ENCODE measurements at places on chromosomes 3 and 15.

- no peak for DNase-seq
Observed at GRCh38 chr3:52128118-52128683, 26.0 kb downstream of the POC1A start.

- no peak for DNase-seq
Observed at GRCh38 chr15:44588541-44588940, 51.6 kb downstream of the EIF3J start.

DNA sequence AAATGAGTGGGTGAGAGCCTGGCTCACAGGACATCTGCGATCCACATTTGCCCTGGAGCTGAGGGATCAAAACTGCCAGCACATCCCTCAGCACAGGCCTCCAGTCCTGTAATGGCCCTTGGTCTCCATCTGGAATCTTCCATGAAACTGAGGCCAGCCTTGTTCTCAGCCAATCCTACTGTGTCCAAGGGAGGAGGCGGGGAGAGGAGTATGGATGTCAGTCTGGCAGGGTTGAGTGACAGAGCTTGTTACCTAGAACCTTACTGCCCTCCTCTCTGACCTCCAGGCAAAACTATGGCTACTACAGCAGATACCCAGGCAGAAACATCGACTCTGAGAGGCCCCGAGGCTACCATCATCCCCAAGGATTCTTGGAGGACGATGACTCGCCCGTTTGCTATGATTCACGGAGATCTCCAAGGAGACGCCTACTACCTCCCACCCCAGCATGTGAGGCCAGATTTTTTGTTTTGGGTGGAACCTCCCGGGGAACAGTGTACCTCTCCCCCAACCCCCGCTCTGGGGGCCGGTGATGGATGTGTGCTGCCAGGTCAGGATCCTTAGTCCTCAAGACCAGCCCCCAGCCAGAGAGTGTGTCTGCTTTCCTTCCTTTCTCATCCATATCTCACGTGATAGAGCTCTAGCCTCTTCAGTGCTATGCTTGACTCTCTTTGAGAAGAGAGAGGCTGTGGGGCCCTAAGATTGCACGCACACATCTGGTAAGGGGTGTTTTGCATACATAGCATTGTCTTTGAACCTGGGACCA lies 41.3 kb downstream of the CHDH start:
- no peak for DNase-seq

DNA sequence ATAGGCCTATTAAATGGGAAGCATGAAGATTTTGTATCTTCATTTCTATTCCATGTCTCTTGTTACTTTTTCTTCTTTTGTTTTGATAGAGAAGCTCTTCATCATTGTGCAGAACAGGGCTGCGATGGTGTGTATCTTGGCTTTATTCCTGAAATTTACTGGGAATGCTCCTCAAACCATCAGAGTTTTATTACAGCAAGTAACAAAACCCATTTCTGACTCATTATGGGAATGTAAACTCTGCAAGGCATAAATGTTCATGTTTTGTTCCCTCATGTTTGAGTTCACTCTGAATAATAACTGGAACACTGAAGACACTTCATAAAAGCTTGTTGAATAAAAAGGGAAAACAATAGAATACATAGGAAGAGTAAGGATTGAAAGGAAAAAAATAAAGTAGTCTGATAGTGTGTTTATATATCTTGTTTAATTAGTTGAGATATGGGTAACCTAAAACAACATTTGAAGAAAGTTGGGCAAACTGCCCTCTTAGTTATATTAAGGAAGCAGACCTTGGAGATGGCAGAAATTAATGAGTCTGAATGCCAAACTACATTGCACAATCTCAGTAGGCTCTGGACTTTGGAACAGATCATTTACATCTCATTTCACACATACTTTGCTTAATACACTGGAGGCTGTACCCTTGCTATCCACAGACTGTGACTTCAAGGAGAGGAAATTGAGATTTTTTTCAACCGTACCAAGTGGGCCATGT lies 521.5 kb downstream of the GRM7 start:
- no peak for DNase-seq

- DNase-seq, result peak; percentile 22
Observed at GRCh38 chr15:100873029-100873677, 6.5 kb upstream of the ALDH1A3 start.

GRCh38 chr3:48565591-48566400 lies 2.2 kb upstream of the UCN2 start:
- no peak for DNase-seq

DNA sequence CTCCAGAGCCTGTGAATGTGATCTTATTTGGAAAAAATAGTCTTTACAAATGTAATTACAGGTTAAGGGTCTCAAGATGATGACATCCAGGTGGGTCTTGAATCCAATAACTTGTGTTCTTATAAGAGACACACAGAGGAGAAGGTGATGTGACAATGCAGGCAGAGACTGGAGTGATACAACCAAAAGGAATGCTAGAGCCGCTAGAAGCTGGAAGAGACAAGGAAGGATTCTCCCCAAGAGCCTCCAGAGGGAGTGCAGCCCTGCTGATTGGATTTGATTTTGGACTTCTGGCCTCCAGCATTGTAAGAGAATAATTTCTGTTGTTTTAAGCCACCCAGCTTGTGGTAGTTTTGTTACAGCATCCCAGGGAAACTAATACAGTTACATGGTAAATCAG lies 9.7 kb downstream of the MYH15 start:
- DNase-seq, result no peak

- no peak for DNase-seq
Observed at GRCh38 chr15:36886191-36886590, 214.2 kb downstream of the MEIS2 start.
